NCI-H1417 treated with DMSO at 0.1 percent for 48 hours (cell line): ENCODE measurements at places on chromosomes 3 and 15.

- DNase-seq: no peak
These were observed 8.6 kb downstream of the FBXL22 start for GRCh38 chr15:63605816-63606215.

DNA sequence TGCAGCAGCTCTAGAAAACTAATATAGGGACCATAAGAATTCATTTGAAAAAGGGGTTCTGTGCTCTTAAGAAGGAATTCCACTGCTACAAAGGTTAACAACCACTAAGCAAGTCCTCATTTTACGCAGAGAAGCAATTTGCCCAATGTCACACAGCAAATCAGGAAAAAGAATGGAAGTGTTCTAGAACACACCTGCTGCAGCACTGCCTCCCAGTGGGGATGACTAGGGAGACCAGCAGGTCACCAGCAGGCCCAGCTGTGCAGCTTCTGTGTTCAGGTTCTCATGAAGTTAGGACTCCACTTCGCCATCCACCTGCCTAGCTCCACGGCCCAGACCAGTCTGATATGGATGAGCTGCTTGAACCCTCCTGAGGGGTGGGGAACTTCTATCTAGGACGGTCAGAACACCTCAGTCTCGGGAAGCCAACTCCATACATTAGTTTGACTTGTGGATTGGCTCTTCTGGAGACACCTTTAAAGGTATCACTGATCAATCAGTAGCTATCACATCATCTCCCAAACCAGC is 18.6 kb downstream of the POMGNT2 start:
- DNase-seq: no peak

GRCh38 chr3:133733226-133733625 is 13.0 kb upstream of the TF start:
- no peak for DNase-seq

DNA sequence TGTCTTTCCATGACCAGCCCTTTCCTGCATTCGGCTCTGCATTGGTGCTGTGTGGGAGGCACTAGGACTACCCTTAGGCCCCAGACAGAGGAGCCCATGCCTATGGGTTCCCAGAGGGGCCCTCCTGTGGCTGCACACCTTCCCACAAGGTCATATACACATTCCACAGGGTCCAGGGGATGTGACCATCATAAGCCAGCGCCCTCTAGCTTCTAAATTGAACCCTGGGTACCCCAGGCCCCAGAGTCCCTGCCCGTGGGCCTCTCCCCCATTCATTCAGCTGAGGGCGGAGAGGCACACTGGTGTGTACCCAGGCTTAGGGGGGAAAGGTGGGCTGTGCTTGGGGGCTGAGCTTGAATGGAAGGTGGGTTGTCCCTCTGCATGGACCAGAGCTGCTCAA is 10.2 kb upstream of the SLC6A6 start:
- no peak for DNase-seq

DNA sequence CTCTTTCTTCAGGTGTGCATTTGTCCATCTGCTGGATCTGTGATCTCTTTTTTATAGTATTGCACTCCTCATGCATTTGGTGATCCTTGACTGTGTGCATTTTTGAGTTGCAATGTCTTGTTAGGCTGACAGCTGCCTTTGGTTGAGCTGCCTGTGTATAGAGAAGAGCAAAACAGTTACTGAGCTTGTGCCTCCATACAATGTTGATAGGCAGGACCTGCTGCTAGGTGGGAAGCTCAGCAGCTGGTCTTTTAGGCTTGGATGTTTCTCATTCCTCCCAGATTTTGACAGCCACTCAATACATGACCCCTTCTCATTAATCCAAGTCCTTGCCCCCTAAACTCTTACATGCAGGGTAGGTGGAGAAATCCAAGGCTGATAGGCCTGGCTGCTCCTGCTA is 74.8 kb upstream of the PIAS1 start:
- no peak for DNase-seq
